Mesothelial cell of epicardium (in vitro differentiated cells): ENCODE measurements at places on chromosomes 1 and 21. TPM values are rescaled to one million over a fixed set of nuclear protein-coding genes. Genes with fewer than 3 reads are reported as not detected.

DNA sequence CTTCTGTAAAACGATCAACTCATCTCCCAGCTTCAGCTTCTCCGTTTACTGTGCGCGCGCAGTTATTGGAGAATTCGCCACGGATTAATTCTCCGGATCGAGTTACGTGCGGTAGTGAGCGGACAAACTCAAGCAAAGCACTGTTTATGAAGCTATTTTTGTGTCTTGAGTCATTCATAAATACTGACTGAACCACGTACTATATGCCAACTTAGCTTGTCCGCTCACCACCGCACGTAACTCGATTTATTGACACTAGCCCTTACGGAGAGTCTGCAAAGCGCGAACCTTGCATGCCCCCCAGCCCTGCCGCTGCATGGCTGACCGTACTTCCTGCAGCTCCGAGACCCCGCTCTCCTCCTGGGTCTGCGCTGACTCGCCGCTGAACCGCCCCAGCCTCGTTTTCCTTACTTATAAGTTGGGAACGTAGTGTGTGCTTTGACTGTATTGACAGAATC, 773 bp downstream of the CHD1L start:
- peak; percentile 49 for DNase-seq

The PDC gene
- not detected in 3 replicates for total RNA-seq

DNA sequence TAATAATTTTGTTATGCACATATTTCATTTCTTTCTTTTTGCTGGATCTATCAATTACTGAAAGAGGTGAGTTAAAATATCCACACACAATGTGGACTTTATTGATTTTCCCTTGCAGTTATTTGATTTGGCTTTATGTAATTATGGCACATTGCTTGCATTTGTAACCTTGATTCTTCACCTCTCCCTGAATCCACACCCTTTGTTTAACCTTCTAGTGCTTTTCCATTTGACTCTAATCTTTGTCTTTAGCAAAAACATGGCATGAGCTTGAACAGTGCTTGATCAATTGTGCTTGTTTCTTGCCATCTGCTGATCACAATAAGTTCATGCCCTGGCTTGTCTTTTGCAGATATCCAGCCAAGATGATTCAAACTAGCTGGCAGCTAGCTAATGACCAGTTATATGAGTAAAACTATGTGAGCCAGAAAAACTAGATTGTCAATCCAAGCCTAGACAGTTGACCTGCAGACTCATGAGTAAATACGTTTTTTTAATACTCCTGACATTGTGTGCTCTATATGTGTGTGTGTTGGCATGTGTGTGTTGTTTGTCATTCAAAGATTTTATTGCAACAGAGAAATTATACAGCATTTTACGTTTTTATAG, 899.2 kb downstream of the NCAM2 start:
- DNase-seq: no peak

- no peak for DNase-seq
Measured at GRCh38 chr1:172405912-172406311, 14.6 kb upstream of the C1orf105 start.

GRCh38 chr1:54716299-54717047, 812 bp downstream of the TTC4 start:
- no peak for DNase-seq

GRCh38 chr1:170063109-170063826, 11.2 kb downstream of the KIFAP3 start:
- no peak for DNase-seq

- no peak for DNase-seq
Measured at GRCh38 chr1:210647406-210648333, 319.0 kb downstream of the HHAT start.

DNA sequence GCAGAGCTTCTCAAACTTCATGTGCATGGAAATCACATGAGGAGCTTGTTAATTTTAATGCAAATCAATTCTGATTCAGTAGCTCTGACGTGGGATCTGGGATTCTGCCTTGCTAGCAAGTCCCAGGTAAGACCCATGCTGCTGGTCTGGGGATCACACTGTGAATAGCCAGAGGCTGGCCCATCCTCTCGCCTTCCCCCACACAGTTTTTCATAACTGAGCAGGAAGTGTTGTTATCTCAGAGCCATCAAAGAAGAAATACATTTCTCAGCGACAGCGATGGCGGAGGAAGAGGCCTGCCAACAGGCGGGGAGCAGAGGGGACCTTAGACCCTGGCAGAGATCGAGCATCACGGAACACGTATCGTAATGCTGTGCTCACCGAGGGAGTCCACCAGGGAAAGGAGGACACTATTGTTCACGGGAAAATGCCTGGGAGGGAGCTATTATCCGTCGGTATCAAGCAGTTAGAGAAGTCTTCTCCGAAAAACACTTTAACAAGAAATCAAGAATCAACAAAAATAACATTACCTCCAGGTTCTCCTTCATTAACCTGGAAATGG, 268.9 kb upstream of the TMEM51 start:
- no peak for DNase-seq

DNA sequence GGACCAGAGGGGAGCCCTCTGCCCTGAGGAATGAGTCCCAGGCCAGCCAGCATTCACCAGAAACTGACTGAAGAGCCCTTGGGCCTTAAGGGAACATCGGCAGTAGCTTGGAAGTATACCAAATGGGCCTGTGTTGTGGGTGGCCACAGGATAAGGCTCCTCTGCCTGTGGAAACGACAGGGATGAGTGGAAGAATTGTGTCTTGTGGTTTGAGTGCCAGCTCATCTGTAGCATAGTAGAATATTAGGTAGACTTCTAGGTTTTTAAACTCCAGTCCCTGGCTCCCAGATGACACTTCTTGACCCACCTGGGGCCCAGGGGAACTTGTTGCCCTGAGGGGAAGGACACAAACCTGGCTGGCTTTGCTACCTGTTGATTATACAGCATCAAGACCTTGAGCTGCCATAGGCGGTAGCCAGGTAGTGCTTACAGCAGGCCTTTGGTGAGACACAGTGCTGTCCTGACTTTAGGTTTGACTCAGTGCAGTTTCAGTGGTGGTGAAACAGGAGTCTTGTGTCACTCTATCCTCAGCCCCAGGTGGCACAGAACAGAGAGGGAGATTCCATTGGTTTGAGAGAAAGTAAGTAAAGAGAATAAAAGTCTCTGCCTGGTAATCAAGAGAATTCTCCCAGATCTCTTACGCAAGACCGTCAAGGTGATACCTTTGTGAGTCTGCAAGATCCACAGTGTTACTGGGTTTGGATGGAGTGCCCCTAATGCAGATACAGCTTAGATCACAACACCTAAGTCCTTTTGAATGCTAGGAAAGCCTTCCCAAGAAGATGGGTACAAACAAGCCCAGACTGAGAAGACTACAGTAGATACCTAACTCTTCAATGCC, 50.2 kb downstream of the RABGAP1L start:
- DNase-seq: no peak

- no peak for DNase-seq
Measured at GRCh38 chr1:38502758-38503157, 356.8 kb downstream of the RRAGC start.

The KANK4 gene
- total RNA-seq: 34.3 to 36.5 TPM (median 35.2 TPM) in 3 replicates

DNA sequence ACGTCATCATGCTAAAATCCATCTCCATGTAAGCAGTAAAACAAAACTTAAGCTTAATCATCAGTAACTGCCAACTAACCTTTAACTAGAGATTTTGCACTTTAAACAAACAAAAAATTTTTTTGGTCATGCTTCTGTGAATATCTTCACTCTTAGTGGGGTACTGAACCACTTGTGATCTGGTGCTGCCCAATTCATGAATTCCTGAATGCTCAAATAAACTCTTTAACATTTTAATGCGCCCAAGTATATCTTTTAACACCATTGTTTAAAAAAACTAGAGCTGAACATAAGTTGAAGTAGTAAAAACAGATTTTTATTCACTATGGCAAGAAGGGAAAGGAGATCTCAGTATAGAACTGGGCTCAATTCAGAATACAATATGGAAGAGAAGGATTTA, 196.9 kb upstream of the USP24 start:
- DNase-seq: no peak

DNA sequence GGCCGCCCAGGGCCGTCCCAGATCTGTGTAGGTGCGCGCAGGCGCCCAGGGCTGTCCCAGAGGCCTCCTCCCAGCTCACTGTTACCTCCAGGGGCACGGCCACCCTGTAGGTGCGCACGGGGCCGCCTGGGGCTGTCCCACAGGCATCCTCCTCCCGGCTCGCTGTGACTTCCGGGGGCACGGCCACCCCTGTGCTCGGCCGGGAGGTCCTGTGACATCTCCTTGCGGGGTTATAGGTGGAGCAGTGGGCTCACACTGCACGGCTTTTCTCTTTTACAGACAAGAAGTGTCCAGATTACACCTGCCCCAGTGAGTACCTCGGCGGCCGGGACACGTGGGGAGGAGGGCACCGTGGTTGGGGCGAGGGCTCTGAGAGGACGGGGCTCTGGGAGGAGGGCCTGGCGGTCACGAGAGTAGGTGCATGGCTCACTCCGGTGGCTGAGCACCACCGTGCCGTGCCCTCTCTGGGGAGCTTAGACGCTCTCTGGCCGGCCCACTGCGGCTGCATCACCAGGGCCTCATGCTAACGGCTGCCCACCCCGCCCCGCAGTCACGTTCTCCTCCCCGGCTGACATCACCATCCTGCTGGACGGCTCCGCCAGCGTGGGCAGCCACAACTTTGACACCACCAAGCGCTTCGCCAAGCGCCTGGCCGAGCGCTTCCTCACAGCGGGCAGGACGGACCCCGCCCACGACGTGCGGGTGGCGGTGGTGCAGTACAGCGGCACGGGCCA, 21.4 kb downstream of the COL6A1 start:
- peak; percentile 19 for DNase-seq

DNA sequence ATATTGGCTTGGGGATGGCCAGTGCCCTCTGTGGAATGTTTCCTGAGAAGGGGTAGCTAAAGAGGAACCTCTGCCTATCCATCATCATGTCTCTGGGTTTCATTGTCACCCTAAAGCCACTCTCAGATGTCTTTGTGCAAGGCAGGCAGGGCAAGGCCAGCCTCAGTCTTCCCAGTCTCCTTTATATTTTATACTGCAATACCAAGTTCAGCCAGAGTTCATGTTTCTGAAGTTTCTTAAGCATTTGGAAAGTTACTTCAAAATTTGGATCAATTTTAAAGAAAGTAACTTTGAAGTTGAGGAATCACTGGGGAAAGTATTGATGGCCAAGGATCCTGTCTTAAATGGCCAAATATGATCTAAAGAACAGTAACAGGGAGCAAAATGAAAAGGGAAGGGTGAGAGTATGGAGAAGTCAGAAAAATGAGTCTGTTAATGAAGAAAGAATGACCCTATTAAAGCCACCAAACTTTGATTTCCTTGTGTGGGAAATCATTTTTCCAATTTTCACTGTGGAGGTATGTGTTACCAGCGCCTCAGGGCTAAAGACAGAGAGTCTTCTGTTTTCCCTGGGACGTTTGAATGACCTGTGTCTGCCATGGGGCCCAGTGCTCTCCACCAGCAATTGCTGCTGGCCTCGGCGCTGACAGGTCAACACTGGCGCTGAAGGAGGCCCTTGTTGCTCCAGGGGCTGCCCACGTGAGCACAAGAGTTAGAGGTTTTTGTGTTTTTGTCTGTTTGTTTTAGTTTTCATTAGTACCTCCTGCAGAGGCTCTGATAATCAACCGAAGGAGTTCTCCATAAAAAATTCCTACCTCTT, 93.9 kb downstream of the ATP5PO start:
- DNase-seq: no peak

DNA sequence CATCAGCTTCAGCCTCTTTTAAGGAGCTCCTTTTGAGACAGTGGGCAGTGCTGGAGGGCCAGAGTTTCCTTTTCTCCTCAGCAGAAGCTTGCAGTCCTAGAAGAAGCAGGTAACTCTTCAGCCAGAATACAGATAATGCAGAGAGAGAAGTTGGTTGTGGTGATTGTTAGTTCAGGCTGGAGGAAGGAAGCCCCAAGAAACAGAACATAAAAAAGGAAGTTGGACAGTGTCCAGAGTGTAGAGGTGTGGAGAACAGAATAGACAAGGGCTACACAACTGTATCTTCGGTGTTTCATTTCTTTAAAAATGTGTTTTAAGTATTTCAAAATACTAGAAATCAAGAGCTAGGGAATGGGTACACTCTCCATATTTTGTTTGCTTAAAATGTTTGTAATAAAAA, 6.4 kb upstream of the TACSTD2 start:
- no peak for DNase-seq

The KCNA2 gene
- total RNA-seq: 0.58 to 1.1 TPM (median 0.63 TPM) in 3 replicates

The AVPR1B gene
- total RNA-seq: not detected in 3 replicates
